ENCODE measurements at places on chromosomes 6 and 20.
A peak's percentile ranks its signal among the peaks of the same experiment; 100 is the strongest.

GRCh38 chr20:36367907-36368799, 62.0 kb downstream of the DLGAP4 start:
- no peak for DNase-seq

- DNase-seq = no peak
Measured at GRCh38 chr6:5749651-5750215, 257.0 kb downstream of the NRN1 start.

- DNase-seq = no peak
Measured at GRCh38 chr20:58459058-58459750, 56.0 kb downstream of the APCDD1L start.

DNA sequence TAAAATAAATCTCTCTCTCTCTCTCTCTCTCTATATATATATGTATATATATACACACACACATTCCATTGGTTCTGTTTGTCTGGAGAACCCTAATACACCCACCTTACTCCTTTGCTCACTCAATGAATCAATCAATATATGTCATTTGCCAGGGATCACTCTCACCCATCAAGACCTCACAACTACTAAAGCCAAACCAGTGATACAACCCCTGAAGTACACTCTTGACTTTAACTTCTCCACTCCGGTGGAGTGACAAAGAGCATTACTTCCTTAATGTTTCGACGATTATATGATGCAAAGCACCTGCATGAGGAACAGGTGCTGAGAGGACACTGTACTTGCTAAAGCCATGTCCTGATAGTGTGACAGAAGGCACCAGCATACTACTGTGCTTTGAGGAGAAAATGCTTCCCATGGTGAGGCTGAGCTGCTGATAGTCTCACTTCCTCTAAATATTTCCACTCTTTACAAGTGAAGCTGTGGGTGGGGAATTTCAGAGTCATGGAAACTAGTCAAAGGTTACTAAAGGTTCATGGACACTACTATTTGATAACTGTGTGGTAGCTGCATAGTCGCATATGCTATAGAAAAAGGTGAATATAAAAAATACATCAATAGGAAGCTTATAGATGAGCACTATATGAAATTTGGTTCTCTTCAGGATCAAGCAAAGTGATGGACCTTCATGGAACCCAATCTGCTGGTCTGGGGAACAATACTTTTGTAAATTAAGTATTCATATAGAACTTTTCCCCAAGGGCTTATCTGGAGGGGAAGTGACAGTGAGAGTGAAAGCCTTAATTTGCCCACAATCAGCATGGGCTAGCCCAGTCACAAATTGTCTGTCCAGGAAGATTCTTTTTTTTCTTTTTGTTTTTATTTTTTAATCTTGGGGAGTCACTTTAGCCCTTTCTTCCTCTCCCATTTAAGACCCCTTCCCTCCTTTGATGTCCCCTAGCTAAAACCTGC, 141.9 kb upstream of the NEDD9 start:
- no peak for DNase-seq

GRCh38 chr6:56507517-56507916, 135.2 kb downstream of the DST start:
- DNase-seq = no peak

GRCh38 chr6:38493931-38494547, 145.7 kb downstream of the BTBD9 start:
- peak; percentile 82 for DNase-seq

All from T47D (cell line).